ENCODE measurements at places on chromosomes 4 and X. TPM values are rescaled to one million over a fixed set of nuclear protein-coding genes. Genes with fewer than 3 reads are reported as not detected.

The NCAPG gene
- total RNA-seq, result 26.7 TPM

The ASMT gene
- not detected for total RNA-seq

The SPARCL1 gene
- not detected for total RNA-seq

GRCh38 chrX:13270360-13270759 is 49.5 kb downstream of the ATXN3L start:
- H3K27ac ChIP-seq, result no peak overlapping the region
- no peaks in the 10 kb centered on the region for H3K27me3 ChIP-seq
- H3K4me3 ChIP-seq, result no peak overlapping the region
- peaks cover under 1% of the 10 kb centered on the region for H3K4me1 ChIP-seq
- no peaks in the 10 kb centered on the region for H3K36me3 ChIP-seq
- no peak for DNase-seq

DNA sequence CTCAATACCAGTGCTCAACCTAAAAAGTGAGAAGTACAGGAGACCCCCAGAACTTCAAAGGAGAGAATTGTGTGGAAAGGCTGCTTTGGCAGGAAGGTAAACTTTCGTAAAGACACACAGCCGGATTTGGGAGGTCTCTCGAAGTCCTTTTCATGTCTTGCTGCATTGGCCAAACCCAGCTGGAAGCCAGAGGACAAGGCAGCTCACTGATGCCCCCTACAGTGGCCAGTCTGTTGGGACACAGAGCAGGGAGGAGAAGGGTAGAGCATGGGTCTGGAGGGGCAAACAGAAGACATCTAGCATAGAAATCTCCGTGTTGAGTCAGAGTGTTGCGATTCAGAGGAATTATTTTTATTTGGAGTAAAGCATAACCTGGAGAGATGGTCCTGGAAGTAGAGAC is 198.9 kb downstream of the ANK2 start:
- no peak overlapping the region for H3K27ac ChIP-seq
- no peak overlapping the region for H3K4me3 ChIP-seq
- H3K27me3 ChIP-seq, result 0 out of 2 replicates have a peak, but pooled peaks cover 1% of the 10 kb centered on the region

- no peak for DNase-seq
- no peaks in the 10 kb centered on the region for H3K36me3 ChIP-seq
- no peaks in the 10 kb centered on the region for H3K4me1 ChIP-seq
- no peak overlapping the region for H3K27ac ChIP-seq
Measured at GRCh38 chr4:112823606-112824005, 186.7 kb downstream of the LARP7 start.

- no peaks in the 10 kb centered on the region for H3K36me3 ChIP-seq
- no peak overlapping the region for H3K27ac ChIP-seq
- no peak for DNase-seq
- no peak overlapping the region for H3K4me3 ChIP-seq
- H3K4me1 ChIP-seq, result no peaks in the 10 kb centered on the region
Measured at GRCh38 chr4:48270951-48271473, 1.4 kb upstream of the TEC start.

DNA sequence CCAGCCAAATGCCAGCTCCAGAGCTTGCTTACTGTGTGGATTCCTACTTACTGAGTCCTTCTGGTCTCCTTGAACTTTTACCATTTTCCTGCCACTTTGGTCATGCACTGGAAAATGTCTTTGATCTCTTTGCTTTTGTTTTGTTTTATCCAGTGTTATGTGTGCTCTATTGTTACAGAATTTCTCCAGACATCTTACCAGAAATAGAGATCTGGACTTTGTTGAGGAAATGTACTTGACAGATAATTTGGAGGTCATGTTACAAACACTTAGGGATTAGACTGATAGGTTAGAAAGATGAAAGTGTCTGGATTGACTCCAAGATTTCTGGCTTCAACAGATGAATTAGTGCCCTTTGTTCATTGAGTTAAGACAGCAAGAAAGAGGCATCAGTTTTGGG is 5.7 kb upstream of the ZNF330 start:
- H3K27me3 ChIP-seq, result peaks cover 2% of the 10 kb centered on the region
- H3K27ac ChIP-seq, result no peak overlapping the region
- no peaks in the 10 kb centered on the region for H3K36me3 ChIP-seq
- DNase-seq, result no peak
- H3K4me1 ChIP-seq, result no peaks in the 10 kb centered on the region

GRCh38 chr4:6641164-6641970 is 882 bp downstream of the MRFAP1 start:
- peak overlapping the region; percentile 91 for H3K27ac ChIP-seq
- H3K4me3 ChIP-seq, result peak overlapping the region; percentile 82
- no peaks in the 10 kb centered on the region for H3K27me3 ChIP-seq
- H3K36me3 ChIP-seq, result peaks cover 13% of the 10 kb centered on the region
- DNase-seq, result peak; percentile 42

All from IMR-90 (cell line).